ENCODE measurements at places on chromosomes 2 and 18.

DNA sequence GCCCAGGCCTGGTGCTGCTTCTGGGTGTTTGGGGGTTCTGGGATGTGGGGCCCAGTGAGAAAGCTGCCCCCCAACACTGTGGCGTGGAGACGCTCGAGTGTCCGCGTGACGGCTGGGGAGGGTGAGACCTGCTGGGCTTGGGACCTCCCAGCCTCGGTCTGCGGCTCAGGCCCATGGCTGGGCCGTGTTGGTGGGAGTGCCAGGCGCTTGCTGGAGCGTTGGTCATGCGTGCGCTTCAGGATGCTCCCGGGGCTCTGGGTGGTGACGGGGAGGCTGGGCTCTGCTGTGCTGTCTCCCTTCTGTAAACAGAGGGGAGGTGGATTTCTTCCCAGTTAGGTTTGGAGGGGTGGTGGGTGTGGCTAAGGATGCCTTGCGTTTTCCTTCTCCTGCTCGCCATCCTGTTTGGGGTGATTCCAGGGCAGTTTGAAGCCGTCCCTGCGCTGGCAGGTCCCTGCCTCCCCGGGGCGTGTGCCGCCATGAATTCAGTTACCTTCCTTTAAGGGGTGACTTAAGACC, 606 bp downstream of the GAL3ST2 start:
- DNase-seq, result no peak

DNA sequence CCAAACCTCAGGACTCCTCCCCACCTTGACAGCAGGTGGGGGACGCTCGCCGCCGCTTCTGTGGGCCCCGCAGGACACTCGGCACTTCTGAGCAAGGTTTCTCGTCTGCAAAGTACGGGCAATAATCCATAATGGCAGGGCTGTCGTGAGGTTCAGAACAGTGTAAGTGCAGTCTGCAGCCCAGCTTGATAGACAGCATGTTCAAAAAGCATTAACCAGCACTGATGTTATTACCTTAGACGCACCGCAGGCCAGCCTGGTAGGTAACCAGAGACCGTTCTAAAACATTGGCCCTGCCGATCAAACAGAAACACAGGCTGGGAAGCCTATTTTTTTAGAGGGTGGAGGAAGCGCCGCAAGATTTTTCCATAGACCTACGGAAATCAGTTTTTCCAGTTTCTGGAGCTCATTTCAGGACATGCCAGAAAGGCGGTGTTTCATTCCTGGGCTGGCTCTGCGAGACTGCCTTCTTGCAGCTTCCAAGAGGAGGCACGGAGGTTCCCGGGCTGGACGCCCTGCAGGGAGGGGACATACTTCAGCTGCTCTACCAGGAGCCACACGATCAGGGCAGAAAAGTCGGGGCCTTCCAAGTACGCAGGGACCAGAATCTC, 148.7 kb downstream of the TPO start:
- no peak for DNase-seq

- no peak for DNase-seq
These were observed 51.7 kb upstream of the OTX1 start for GRCh38 chr2:62998949-62999348.

GRCh38 chr2:185862657-185863398, 124.2 kb downstream of the FSIP2 start:
- DNase-seq, result no peak

DNA sequence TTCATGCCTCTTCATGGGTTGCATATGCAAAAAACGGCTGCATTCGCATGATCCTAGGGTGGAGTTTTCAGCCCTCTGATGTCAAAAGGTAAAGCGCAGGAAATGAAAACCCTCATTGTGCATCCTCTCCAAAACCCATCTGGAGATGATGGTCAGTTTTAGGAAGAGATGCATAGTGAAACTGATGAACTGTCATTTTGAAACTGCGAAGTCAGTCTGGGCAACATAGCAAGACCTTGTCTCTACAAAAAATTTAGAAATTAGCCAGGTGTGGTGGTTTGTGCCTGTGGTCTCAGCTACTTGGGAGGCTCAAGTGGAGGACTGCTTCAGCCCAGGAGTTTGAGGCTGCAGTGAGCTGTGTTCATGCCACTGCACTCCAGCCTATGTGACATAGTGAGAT, 2.5 kb upstream of the TTLL4 start:
- no peak for DNase-seq

GRCh38 chr2:221429741-221430491, 142.2 kb downstream of the EPHA4 start:
- no peak for DNase-seq

- DNase-seq, result no peak
These were observed 245.7 kb upstream of the REG3G start for GRCh38 chr2:78779761-78780160.

- DNase-seq, result no peak
These were observed 3.4 kb upstream of the ASNSD1 start for GRCh38 chr2:189657867-189658266.

GRCh38 chr2:151111599-151112278, 149.9 kb downstream of the RBM43 start:
- DNase-seq, result no peak

- DNase-seq, result no peak
These were observed 98.1 kb downstream of the SP3 start for GRCh38 chr2:173866874-173867618.

DNA sequence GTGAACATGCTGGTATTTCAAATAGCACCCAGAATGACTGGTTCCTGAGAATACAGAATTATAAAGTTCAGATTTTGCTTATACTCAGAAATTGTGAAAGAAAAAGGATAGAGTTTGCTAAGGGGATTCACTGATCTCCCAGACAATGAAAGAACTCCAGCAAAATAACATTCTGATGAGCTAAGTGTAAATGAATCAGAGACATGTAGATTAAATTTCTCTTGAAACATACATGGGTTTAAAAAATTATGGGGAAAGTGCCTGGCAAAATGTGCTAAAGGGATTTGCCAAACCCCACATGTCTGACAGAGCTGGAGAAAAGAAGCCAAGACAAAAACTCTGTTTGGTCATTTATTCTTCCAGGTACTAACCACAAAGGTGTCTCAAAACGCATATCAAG, 116.3 kb downstream of the FTCDNL1 start:
- no peak for DNase-seq

DNA sequence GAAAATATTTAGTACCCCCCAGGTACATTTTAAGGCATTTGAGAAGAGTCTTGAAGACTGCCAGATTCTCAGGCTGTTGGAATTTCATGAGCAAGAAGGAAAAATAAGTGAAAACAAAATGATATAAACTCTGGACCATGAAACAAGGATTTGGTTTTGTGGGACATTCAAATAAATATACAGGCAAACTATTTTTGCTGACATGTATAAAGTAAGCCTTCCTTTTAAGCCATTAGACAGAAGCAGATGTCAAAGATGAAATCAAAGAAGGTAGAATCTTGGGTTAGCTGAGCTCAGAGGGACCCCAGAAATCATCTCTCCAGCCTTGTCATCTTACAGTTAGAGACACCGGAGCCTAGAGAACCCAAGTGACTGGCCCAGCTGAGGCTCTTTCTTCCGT, 51.3 kb upstream of the ACSL3 start:
- DNase-seq, result no peak

- DNase-seq, result no peak
These were observed 7.3 kb upstream of the ID2 start for GRCh38 chr2:8674420-8675009.

GRCh38 chr2:46381871-46382270, 84.7 kb downstream of the EPAS1 start:
- no peak for DNase-seq

DNA sequence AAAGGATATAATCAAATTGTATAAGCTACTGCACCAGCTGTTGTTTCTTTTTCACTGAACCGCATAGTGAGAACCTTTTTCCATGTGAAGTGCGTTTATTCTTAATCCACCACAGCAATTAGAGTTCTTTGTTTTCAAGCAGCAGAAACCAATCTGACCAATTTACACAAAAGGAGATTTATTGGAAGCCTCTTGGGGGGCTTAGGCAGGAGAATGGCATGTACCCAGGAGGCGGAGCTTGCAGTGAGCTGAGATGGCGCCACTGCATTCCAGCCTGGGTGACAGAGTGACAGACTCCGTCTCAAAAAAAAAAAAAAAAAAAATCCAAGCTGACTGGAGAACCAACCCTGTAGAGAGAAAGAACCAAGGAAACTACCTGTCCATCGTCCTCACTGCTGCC, 10.0 kb downstream of the ADNP2 start:
- DNase-seq, result no peak

DNA sequence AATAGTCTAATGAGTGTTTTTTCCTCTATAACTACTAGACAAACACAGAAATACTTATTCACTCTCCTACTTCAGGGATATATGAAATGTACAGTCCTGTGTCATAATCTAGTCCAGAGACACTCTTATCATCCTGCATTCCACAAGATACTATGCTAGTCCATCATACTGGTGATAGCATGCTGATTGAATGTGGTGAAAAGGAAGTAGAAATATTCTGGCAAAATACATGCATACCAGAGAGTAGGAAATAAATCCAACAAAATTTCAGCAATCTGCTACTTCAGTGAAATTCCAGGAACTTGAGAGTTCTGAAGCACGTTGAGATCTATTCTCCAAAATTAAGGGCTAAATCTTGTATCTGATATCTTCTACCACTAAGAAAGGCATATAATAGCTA, 353.9 kb downstream of the PID1 start:
- no peak for DNase-seq

- DNase-seq, result no peak
These were observed 58.9 kb downstream of the TRPM8 start for GRCh38 chr2:233976087-233976486.

DNA sequence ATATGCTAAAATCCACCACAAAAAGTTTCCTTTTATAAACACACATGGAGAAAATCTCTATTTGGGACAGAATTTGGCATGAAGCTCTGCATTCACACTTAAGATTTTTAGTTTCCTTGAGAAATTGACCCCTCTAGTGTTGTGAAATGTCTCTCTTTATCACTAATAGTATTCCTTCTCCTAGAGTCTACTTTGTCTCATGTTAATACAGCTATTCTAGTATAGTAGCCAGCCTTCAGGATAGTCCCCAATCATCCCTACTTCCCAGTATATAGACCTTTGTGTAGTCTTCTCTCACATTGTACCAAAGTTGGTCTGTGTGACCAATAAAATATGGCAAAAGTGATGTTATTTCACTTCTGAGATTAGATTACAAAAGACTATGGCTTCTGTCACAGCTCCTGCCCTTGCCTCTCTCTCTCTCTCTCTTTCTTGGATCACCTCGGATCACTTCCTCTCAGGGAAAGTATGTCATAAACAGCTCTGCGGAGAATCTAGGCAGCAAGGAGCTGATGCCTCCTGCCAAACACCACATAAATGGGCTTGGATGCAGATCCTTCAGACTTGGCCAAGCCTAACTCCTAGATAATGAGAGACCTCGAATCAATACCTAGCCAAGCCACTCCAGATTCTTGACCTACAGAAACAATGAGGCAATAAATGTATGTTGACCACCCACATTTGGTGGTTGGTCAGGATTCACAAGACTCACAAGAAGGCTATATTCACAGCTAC, 59.7 kb upstream of the NABP1 start:
- DNase-seq, result no peak

DNA sequence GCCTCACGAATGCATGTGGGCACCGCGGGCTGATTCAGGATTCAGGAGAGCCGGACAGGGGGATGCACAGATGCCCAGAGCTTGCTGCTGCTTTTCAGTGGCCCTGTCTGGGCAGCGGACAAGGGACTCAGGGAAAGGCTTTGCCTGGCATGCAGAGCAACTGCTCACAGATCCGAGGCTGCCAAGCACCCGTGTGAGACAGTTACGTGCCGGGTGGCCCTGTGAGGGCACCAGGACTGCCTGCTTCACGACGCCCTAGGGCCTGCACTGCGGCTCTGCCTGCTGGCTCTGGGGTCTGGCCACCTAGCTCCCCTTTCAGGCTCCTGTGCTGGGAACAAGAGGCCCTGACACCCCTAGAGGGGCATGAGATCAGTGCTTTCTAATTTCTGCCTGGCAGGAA, 221.4 kb upstream of the PXDN start:
- no peak for DNase-seq

GRCh38 chr2:235619544-235619943, 125.7 kb downstream of the AGAP1 start:
- no peak for DNase-seq

GRCh38 chr2:190221429-190221828, 98.2 kb downstream of the HIBCH start:
- DNase-seq, result no peak

- no peak for DNase-seq
These were observed 7.4 kb upstream of the TMEM214 start for GRCh38 chr2:27025281-27025800.

DNA sequence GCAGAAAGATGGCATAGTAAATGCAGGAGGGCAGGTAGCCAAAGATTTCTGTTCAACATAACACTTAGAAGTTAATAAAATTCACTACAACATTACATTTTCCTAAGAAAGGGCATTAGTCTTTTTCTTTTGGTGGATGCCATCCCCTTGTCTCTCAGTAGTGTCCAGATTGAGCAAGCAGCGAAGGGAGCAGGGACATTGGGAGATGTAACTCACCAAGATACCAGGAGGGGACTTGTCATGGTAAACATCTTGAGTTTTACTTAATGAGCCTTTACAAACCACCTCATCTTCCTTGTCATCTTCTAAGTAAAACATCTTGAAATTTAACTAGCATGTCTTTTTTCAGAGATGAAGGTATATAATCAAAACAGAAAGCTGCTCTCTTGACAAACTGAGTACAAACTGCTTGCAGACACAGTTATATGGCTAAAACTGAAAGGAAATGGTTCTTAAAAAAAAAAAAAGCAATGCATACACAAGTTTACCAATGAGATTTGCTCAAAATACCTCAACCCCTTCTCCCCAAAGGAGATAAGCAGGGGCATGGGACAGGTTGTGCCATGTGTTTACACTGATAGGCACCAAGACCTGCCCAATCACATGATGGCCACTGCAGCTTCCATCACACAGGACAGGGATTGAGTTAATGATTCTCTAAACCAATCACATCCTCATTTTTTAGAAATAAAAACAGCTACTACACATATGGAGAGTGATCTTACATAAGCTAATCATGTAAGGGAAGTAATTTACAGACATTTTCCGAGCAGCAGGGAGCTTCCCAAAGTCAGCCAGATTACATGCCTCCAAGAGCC, 30.3 kb downstream of the LPIN2 start:
- no peak for DNase-seq

Measured in right renal pelvis (tissue), 4 donors.